ENCODE measurements at places on chromosomes 3 and 15. TPM values are rescaled to one million over a fixed set of nuclear protein-coding genes. Genes with fewer than 3 reads are reported as not detected.

Gene MOBP
- total RNA-seq: not detected

Gene MUSTN1
- total RNA-seq: 0.54 TPM

DNA sequence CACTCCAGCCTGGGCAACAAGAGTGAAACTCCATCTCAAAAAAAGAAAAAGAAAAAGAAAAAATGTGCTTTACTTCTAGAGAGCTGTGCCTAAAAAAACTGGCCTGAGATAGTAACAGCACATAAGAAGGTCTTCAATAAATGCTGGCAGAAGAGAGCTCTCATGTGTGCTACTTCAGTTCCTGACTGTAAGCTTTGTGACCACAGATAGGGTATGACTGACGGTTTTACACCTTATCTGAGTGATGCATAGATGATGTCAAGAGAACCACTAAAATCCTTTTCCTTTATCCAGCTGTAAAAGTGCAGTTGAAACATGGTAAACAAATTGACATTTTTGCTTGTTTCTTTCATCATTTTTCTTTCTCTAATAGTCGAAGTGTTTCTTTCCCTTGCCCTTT is 127.9 kb downstream of the C3orf70 start:
- no peak for DNase-seq

GRCh38 chr3:171620825-171621434 is 160.7 kb upstream of the TNIK start:
- no peak for DNase-seq

Data from activated CD4-positive, alpha-beta T cell treated with anti-CD3 and anti-CD28 coated beads, Interleukin-2, amount 10 ng/mL, durations not matched to agents 24 days and 14 days (primary cell).